ENCODE measurements at places on chromosomes 3 and 15.

DNA sequence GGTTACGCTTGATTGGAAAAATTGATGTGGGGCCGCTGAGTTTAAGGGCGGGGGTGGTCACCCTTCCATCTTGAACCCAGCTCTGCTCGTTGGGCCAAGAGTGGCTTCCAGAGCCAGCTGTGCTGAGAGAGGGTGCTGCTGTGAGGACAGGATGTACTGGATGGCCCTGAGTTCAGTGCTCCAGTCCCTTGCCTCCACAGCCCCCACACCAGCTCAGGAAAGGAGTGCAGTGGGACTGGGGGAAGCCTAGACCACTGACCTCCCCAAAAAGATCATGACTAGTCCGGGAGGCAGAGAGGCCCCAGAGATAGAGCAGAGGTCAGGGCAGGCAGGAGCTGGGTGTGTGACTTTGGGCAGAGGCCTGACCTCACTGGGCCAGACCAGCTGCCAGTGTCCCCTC is 4.0 kb upstream of the PTH1R start:
- DNase-seq: no peak

DNA sequence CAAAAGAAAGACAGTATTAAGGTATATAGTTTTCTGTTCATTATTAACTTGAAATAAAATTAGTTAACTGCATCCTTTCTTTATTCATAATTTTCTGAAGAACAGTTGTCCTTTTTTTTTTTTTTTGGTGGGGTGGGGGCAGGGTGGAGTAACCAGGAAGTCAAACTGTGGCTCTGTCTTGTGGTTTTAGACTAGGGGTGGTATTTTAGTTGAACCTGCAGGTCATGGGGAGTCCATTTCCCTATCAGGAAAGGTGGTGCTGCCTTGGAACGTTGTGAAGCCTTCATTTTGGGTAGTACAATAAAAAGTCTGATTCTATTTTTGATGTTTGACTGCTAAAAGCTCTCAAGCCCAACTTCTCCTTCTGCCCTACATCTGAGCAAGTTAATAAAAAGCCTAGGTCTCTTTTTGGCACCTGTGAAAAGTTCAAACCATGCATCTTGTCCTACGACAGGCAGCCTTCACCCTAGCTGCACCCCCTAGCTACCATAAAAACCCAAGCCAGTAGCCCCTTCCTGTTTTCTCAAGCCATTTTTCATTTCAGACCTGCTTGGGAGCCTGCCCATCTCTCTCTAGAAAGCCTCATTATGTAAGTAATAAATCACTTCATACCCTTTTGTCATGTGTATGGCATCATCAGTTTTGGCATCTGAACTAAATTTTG is 31.2 kb upstream of the RIOX2 start:
- DNase-seq: no peak

DNA sequence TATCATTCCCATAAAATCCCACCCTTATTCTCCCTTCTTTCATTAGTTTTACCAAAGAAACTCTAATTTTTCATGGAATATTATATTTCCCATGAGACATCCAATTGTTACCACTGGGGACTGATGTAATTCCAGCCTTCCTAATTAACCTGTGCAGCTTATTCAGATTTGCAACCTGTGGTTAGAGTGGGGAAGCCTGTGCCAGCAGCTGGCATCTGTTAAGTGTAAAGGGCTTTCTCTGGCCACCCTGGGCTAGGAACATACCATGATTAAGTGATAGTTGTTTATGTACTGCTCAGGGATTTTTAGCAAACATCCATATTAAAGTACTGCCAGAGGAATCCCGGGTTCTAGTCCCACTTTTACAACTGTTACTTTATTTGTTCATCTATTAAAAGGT is 78.2 kb downstream of the TPRG1 start:
- DNase-seq: no peak

GRCh38 chr3:64916937-64917336 is 229.1 kb upstream of the ADAMTS9 start:
- no peak for DNase-seq

GRCh38 chr15:60130398-60130797 is 126.3 kb downstream of the FOXB1 start:
- DNase-seq: no peak

GRCh38 chr3:126716057-126716456 is 12.0 kb downstream of the CHCHD6 start:
- no peak for DNase-seq

DNA sequence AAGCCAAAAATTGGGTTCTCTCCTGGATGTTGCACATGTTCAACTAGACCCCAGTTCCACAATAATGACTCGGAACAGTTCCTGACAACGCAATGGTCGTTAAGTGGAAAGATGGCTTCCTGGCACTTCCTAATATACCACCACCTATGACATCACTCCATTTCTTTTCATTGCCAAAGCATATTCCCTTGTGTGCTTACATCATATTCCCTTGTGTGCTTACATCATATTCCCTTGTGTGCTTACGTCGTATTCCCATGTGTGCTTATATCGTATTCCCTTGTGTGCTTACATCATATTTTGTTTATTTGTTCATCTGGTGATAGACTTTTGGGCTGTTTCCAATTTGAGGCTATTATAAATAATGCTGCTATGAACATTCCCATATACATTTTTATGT is 39.2 kb downstream of the TFRC start:
- DNase-seq: no peak

DNA sequence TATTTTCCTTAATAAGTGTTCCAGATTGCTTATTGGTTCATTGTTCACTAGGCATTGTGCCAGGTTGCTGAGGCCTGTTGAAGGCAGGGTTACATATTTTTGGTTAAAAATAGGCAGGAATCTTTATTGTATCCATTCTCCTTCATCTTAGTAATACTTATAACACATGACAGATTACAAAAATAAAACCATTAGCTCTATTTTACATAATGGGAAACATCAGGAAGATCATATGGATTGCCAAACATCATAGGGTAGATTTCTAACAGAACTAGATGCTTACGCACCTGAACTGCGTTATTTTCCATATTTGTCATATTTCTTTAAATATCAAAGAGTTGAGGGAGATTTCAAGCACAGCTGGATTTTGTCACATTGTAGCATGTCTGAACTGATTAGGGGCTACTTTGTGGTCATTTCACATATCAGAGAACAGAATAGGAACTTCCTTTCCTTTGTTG is 462.9 kb upstream of the SGO1 start:
- DNase-seq: no peak

DNA sequence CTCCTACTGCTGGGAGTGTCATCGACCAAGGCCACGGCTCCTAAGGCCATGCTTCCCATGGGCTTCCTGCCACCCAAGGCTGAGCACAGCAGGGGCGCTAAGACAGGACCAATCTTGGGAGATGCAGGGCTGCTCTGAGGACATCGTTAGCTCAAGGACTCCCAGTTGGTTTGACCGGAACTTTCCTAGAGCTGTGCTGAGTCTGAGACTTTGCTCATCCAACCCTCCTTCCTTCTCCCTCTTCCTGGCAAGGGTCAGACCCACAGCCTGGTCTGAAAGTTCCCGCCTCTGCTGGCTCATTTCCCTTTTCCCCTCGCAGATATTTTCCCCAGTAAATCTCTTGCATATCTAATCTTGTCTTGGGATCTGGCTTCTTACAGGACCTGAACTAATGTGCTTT is 57.2 kb downstream of the EPHB3 start:
- no peak for DNase-seq

DNA sequence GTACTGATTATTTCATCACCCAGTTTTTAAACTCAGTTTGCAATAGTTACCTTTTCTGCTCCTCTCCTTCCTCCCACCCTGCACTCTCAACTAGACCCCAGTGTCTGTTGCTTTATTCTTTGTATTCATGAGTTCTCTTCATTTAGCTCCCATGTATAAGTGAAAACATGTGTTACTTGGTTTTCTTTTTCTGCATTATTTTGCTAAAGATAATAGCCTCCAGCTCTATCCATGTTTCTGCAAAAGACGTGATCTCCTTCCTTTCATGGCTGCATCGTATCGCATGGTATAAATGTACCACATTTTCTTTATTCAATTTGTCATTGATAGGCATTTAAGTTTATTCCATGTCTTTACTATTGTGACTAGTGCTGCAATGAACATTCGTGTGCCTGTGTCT is 79.0 kb downstream of the NAALADL2 start:
- DNase-seq: no peak

- DNase-seq: no peak
Observed at GRCh38 chr15:62994439-62994838, 48.1 kb upstream of the TPM1 start.

- DNase-seq: no peak
Observed at GRCh38 chr15:50939911-50940310, 31.4 kb downstream of the AP4E1 start.

GRCh38 chr3:3589715-3590130 is 209.5 kb upstream of the LRRN1 start:
- no peak for DNase-seq

- DNase-seq: no peak
Observed at GRCh38 chr15:74461847-74462511, 1.0 kb upstream of the UBL7 start.

DNA sequence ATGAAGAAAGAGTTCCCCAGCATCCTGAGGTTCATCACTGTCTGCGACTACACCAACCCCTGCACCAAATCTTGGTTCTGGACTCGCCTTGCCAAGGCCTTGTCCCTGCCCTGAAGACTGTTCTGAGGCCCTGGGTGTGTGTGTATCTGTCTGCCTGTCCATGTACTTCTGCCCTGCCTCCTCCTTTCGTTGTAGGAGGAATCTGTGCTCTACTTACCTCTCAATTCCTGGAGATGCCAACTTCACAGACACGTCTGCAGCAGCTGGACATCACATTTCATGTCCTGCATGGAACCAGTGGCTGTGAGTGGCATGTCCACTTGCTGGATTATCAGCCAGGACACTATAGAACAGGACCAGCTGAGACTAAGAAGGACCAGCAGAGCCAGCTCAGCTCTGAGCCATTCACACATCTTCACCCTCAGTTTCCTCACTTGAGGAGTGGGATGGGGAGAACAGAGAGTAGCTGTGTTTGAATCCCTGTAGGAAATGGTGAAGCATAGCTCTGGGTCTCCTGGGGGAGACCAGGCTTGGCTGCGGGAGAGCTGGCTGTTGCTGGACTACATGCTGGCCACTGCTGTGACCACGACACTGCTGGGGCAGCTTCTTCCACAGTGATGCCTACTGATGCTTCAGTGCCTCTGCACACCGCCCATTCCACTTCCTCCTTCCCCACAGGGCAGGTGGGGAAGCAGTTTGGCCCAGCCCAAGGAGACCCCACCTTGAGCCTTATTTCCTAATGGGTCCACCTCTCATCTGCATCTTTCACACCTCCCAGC is 2.9 kb downstream of the MYD88 start:
- no peak for DNase-seq

- no peak for DNase-seq
Observed at GRCh38 chr3:158169091-158169491, 59.2 kb downstream of the RSRC1 start.

GRCh38 chr3:45273681-45274515 is 47.8 kb upstream of the TMEM158 start:
- DNase-seq: no peak

- no peak for DNase-seq
Observed at GRCh38 chr3:183962807-183963206, 54.9 kb downstream of the ABCC5 start.

DNA sequence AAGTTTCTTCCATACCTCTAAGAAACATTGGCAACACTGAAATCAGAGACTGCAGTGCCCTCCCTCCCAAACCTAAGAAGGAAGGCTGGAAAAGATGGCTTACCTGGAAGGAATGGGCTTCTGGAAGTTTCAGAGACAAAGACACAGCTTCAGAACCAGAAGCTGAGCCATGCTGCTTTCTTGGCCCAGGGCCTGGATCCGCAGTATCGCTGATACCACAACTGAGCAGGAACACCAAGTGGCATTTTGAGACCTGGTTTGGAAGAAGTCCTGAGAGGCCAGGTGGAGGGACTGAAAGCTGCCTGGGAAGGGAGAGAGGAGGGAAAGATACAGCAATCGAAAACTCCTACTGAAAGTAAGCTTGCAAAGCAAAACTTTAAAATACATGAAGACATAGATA is 19.8 kb downstream of the GPR160 start:
- DNase-seq: no peak

GRCh38 chr15:35309886-35310285 is 224.8 kb upstream of the NANOGP8 start:
- DNase-seq: no peak

DNA sequence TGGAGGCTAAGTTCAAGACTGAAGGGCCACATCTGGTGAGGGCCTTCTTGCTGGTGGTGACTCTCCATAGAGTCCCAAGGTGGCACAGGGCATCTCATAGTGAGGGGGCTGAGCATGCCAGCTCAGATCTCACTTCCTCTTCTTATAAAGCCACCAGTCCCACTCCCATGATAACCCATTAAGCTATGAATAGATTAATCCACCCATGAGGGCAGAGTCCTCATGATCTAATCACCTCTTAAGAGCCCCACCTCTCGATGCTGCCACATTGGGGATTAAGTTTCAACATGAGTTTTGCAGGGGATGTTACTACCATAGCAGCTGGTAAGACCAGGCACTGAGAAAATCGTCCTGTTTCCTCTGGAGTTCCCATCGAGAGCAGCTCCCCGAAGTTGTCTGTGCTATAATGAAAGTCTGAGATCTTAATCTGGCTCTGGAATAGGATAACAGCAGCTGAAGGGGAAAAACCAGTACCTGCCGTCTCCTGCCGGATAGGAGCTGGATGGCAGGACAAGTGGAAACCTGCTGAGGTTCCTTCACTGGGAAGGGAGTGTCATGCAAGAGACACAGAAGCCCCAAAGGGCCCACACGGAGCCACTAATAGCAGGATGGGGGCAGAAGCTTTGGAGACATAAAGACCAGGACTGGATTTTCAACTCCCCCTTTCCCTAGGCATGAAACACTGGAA is 79.5 kb upstream of the EPHB3 start:
- DNase-seq: no peak

DNA sequence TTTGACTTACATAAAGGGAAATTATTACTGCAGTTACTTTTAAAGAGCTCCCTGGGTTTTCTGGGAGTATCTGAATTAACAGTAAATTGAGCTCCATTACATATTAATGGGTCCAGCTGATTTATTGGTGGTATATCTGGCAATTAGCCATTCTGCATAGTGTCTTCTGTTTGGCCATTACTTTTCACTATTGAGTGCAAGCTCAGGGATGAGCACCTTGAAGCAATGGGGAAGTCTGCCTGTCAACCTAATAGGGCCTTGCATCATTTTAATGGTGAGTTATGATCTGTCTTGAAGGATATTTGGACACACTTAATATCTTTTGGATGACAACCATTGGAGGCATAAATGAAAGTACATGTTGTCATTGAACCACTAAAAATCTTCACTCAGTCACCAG is 73.8 kb downstream of the MFSD1 start:
- DNase-seq: no peak

GRCh38 chr3:179149406-179149867 is 1.3 kb downstream of the PIK3CA start:
- no peak for DNase-seq

- no peak for DNase-seq
Observed at GRCh38 chr3:133393691-133394474, 6.0 kb upstream of the BFSP2 start.

- DNase-seq: no peak
Observed at GRCh38 chr3:78970656-78971055, 797.1 kb downstream of the ROBO1 start.

GRCh38 chr15:72229076-72229946 is 1.7 kb downstream of the PKM start:
- DNase-seq: no peak

All from NCI-H748 treated with DMSO at 0.1 percent for 48 hours (cell line).